ENCODE measurements at places on chromosomes 13 and 19.

- no peak for DNase-seq
Observed at GRCh38 chr19:49136771-49137171, 17.4 kb downstream of the PPFIA3 start.

GRCh38 chr19:52270266-52270885, 989 bp downstream of the ZNF766 start:
- no peak for DNase-seq

GRCh38 chr19:39434123-39435076, 1.3 kb downstream of the RPS16 start:
- DNase-seq, result no peak

DNA sequence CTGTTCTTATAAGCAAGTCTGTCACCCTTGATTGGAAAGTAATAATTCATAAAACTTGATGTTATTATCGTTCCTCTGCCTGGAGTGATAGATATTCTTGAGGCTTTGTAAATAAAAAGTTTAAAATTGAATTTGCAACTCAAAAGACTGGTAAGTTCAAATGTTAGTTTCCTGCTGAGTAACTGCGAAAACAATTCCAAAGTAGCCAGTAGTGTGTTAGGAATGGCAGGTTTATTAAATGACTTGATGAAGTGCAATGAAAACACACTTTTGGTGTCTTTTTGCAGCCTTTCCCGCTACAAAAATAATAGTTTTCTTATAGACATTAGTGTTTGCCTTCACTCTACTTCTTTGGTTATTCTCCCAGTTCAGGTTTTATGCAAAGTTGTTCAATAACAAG, 299.3 kb downstream of the DLEU7 start:
- no peak for DNase-seq

- no peak for DNase-seq
Observed at GRCh38 chr19:3403489-3404323, 37.3 kb downstream of the NFIC start.

DNA sequence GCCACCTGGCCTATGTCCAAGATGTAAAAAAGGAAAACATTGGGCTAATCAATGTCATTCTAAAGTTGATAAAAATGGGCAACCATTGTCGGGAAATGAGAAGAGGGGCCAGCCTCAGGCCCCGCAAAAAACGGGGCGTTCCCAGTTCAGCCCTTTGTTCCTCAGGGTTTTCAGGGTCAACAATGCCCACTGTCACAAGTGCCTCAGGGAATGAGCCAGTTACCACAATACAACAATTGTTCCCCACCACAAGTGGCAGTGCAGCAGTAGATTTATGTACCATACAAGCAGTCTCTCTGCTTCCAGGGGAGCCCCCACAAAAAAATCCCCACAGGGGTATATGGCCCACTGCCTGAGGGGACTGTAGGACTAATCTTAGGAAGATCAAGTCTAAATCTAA, 112.5 kb downstream of the ZNF486 start:
- DNase-seq, result no peak

- no peak for DNase-seq
Observed at GRCh38 chr19:45258862-45259261, 7.8 kb downstream of the MARK4 start.

Measured in NCI-H1694 treated with DMSO at 0.1 percent for 48 hours (cell line).